ENCODE measurements at places on chromosomes 7 and 10.
A peak's percentile ranks its signal among the peaks of the same experiment; 100 is the strongest.

DNA sequence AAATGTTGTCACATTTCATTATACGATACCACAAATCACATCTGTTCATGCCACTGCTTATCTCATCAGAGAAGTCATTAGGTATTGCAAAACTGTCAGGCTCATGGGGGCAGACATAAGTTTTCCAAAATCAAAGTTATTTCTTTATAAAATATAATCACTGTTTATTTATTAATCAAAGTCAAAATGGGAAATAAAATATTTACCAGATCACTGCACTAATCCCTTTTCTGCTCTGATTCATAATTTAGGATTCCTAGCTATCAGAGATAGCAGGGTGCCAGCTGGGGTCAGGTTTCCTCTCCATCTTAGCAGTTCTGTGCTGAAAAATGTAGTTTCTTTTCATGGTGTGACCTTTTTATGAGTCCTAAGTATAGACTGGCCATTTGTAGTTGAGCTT is 117.7 kb upstream of the LANCL2 start:
- DNase-seq: no peak

- no peak for DNase-seq
Measured at GRCh38 chr7:143327903-143328302, 12.0 kb downstream of the CLCN1 start.

DNA sequence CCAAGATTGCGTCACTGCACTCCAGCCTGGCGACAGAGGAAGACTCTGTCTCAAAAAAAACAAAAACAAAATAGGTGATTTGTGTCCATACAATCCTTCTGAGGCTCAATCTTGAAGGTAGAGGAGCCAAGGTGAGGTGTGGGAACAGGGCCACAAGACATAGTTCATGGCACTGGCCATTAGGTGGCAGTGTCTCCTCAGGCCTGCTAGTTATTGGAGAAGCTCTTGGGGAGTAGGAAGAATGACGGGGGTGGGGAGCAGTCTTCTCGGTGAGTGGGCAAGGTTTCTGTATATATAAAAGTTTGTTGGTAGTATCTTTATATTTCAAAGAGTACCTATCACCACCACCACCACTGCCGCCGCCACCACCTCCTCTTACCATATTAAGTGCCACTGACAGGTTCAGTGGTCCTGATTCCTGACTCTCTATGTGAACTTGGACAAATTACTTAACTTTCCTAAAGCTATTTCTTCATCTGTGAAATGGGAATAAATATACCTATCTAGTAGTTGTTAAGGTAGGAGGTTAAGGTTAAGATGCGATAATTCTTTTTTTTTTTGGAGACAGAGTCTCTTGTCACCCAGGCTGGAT is 24.0 kb downstream of the CCSER2 start:
- peak; percentile 52 for DNase-seq

DNA sequence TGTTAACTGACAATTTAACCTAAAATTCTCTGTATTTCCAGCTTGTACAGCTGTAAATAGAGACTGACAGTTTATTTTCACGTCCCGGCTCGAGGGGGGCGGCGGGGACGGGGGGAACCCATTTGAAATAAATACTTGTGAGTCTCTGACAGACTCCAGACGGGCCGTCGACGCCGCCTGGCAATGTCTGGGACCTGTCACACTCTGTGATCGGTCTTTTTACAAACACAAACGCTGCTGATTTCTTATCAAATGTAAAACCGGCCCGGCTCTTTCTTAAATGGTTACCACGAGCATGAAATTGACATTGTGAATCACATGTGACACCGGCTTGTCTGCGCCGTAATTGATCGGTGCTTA is 57.0 kb downstream of the UNCX start:
- DNase-seq: no peak

DNA sequence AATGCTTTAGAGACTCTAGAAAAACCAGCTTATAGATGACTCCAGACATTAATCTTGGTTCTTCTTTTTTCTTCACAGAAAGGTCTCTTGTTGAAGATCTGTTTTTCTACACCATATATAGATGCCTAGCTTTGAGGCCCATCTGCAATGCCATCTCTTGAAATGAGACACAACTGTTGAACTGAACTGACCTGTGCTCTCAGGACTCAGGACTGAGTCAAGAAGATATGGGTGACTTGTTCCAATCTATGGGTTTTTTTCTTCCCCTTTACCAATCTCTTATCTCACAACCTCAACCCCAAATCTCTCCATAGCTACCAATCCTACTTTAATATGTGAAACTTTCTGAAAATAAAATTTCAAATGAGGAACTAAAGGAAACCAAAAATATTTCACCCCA is 194.7 kb downstream of the SNX13 start:
- no peak for DNase-seq

- no peak for DNase-seq
Measured at GRCh38 chr10:62046522-62047227, 145.2 kb downstream of the ARID5B start.

Measured in stimulated activated CD8-positive, alpha-beta memory T cell treated with anti-CD3 and anti-CD28 coated beads, Interleukin-7, amount 100 ng/mL, for 24 hours (primary cell).